PC-3 (cell line): ENCODE measurements at places on chromosomes 11 and 22. TPM values are rescaled to one million over a fixed set of nuclear protein-coding genes. Genes with fewer than 3 reads are reported as not detected.

The SLC29A2 gene
- 25.5 and 27.8 TPM in 2 replicates for total RNA-seq

DNA sequence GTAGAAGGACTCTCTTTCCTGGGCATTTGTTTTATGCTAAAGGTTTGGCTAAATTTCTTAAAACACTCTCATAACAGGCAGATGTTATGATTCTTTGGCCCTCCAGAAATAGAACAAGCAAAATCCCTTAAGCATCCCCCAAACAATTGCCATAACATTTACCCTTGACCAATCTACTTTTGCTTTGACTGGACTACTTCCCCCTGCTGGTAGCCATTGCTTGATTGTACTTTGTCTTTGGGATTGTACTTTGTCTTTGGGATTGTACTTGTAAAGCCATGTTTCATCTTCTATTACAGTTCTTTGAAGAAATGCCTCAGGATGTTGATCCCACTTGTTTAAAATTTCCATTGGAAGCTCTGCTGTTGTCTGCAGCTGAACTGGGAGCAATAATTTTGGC lies 53.3 kb upstream of the GLYAT start:
- no peak for DNase-seq

DNA sequence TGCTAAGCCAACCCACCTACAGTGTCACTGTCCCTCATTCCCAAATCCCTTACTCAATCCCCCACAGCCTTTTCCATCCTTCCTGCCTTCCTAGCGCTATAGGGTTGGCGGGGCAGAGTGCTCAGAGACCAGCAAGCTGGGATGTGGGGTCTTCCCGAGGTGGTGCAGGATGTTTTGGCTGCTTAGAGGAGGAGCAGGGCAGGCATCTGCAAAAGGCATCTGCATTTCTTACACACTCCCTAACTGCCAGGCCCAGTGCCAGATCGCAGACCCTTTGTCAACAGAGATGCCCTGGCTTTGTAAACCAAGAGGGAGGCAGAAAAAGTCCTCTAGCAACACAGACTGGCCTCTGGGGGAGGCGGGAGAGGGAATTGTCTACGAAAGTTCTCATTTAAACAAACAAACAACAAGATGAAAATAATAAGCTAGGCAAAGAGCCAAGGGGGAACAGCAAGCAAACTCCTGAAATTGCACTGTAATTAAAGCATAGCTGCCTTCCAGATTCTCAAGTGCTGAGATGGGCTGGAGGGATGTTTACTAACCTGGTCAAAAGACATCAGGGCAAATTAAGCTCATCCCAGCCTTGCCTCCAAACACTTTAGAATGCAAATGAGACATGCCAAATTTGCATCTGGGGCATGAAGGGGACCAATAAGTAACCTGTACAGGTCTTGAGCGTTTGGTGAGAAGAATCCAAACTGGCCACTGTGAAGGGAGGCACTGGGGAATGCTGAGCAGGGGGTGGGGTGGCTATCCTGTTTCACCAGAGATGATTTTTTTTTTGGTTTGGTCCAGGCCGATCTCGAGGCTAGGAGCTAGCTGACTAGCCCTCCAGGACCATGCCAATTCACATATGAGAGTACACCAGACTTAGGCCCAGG lies 38.1 kb upstream of the ADA2 start:
- DNase-seq, result no peak

GRCh38 chr11:128512474-128512996 lies 74.8 kb downstream of the ETS1 start:
- DNase-seq, result no peak

DNA sequence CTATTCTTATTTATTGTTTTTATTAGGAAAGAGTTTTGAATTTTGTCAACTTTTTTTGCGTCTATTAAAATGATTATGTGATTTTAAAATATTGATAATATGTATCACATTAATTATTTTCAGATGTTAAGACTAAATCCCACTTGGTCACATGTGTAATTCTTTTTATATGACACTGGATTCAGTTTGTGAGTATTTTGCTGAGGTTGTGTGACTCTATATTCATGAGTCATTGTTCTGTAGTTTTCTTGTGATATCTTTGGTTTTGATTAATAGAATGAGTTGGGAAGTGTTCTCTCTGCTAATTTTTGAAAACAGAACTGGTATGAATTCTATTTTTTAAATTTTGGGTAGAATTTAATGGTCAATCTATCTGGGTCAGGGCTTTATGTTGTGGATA lies 317.9 kb downstream of the ETS1 start:
- DNase-seq, result no peak

The GRM5 gene
- total RNA-seq, result not detected in 2 replicates
